ENCODE measurements at places on chromosomes 2 and 18. TPM values are rescaled to one million over a fixed set of nuclear protein-coding genes. Genes with fewer than 3 reads are reported as not detected.

The RAB31 gene
- total RNA-seq = 74.6 TPM

The NT5DC4 gene
- total RNA-seq = not detected

The ATP6V1B1 gene
- 0.66 TPM for total RNA-seq

The PIGN gene
- 21.0 TPM for total RNA-seq

The SLC8A1 gene
- 229 TPM for total RNA-seq

The FAM124B gene
- 0.81 TPM for total RNA-seq

DNA sequence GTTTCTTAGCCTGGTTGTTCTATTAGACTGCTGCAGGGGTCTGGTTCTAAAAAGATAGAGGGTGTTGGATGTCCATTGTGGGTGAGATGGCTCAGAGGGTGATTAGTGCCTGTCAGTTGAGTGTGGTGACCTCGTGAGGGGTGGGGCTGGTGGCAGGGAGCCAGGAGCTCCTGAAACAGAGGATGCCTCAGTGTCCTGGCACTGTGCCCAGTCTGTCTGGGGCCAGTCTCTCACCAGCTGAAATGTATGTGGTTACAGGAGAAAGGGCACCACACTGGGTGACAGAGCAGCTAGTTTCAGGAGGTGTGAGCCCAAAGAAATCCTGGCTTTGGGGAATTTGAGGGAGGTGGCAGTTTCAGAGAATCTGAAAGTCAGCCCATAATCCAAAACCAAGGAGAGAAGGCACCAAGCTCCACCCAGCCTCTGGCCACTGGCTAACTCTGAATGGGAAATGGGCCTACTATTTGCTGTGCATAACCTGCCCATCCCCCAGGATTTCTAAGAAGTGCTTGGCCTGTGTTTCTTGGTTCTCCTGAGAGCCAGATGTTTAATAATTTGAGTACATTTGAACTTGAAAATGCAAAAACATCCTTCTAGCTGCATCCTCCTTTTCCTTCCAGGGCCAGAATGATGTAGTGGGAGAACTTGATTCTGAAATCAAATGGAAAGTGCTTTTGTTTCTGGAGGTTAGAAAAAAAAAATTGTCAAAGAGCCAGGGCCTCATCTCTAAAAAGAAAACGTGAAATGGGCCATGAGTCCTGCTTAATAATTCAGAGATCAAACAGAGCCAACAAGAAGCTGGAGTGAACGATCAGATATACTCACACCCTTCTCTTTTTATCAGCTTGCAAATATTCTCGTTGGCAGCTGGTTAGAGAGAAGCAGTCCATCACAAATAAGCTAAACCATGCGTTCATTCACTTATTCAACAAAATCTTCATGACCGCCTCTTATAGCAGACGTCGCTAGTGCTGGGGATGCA lies 92.3 kb downstream of the B3GNT2 start:
- peak; percentile 76 for DNase-seq

DNA sequence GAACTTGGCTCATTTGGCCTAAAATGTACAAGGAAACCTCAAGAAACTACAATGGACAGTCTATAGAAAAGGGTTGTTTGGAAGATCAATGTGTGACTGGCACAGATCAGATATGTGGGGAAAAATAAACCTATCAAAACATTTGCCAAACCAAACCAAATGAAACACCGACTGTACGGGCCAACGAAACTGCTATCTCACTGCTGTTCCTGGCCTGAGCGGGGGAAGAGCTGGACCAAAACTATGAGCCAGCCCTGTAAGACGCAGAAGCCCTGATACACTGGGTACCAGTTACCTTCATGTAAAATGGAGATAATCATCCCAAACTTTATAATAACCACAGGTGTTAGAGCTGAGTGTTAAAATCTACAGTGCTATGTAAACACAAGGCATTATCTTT lies 11.7 kb downstream of the CDC42EP3 start:
- no peak for DNase-seq

- no peak for DNase-seq
Observed at GRCh38 chr18:51132256-51132935, 65.1 kb downstream of the MEX3C start.

DNA sequence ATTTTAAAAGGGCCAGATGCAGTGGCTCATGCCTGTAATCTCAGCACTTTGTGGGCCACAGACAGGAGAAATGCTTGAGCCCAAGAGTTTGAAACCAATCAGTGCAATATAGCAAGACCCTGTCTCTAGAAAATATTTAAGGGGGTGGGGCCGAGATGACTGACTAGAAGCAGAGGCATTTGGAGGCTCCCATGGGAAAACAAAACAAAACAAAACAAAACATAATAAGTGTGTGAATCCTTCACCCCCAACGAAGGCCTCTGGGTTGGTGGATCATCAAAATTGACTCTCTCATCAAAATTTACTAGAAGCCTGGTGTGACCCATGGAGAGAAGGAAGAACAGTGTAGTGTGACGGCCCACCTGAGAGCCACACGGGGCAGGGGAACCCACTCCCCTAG lies 560.9 kb downstream of the LRP1B start:
- DNase-seq = no peak

DNA sequence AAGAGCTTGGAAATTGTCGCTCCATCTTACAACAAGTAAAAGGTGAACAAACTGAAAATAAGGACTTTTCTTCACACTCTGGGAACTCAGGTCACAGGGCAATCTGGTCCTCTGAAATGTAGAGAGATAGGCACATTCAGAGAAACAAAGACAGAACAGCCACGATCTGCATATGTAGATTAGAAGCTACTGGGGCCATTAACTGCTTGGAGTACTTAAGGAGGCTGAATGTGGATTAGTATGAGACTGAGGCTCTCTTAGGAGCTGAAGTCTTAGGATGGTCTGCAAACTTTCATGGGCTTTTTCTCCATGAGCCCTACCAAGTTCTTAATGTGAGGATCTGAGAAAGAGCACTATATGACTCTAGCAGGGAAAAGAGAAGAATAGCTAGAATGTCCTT lies 265.3 kb upstream of the NXPH2 start:
- no peak for DNase-seq

DNA sequence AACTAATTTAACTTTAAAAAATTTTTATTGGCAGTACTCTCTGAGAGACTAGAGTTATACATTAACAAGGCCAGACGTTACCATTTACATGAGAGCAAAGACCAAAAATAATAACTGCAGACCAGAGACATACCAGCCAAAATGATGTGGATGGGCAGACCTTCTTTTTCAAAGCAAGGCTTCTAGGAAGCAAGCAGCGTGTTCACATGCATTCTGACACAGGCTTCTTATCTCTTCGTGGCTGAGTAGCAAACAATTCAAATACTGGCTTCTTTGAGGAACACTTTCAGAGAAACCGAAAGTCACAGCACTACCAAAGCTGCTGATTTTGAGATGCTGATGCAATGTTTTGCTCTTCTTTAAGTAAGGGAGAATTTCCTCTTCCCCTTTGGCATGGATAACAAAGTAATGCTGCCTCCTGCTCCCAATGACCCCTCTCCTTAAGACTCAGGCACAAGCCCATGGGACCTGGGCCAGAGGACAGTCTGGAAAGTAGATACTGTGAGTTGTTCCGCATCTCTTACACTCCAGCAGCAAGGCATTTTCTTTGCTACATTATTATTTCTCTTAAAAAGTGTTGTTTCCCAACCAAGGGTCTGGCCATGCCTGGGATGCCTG lies 181.9 kb downstream of the MREG start:
- no peak for DNase-seq

DNA sequence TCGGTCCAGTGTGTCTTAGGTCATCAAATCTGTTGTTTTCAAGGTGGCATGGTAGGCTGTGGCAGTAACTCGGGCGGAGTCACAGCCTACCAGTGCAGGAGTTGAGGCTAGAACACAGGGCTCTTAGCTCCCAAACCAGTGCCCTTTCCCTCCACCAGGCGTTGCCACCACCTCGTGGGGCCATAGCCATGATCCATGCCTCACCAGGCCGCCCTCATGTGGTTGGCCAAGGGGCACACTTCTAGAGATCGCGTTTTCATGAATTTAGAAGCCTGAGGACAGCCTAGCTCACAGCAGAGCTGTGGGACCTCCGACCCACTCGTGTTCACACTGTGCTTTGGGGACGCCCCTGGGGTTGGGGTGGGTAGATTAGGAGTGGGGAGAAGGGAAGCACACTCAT lies 10.6 kb downstream of the SEC11C start:
- no peak for DNase-seq

GRCh38 chr18:27996801-27997272 lies 180.1 kb downstream of the CDH2 start:
- no peak for DNase-seq

DNA sequence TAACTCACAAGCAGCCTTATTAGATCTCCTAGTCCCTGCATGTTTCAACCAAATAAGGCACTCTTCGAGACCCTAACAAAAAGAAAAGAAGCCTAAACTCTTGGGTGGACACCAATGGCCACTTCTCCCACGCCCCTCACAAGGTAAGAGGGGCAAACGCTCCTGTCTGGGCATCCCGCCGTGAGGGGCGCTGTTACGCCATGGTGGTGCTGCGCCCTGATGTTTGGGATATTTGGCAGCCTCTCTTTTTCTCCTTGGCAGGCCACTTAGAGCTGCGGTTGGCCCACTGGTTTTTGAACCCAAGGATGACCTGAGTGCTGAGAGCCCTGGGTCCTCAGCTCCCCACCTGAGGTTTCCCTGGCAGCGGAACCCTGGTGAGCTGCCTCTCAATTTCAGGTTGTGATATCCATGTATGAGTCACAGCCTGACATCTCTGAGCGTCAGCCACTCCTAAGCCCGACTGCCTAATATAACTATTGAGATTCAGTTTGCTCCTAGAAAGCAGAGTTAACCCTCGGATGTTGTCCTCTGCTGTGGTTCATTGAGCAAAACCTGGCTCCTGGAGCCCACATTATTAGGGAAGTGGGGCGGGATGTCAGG lies 103.3 kb downstream of the COL6A3 start:
- no peak for DNase-seq

GRCh38 chr18:58501066-58501896 lies 127.6 kb downstream of the ALPK2 start:
- no peak for DNase-seq

DNA sequence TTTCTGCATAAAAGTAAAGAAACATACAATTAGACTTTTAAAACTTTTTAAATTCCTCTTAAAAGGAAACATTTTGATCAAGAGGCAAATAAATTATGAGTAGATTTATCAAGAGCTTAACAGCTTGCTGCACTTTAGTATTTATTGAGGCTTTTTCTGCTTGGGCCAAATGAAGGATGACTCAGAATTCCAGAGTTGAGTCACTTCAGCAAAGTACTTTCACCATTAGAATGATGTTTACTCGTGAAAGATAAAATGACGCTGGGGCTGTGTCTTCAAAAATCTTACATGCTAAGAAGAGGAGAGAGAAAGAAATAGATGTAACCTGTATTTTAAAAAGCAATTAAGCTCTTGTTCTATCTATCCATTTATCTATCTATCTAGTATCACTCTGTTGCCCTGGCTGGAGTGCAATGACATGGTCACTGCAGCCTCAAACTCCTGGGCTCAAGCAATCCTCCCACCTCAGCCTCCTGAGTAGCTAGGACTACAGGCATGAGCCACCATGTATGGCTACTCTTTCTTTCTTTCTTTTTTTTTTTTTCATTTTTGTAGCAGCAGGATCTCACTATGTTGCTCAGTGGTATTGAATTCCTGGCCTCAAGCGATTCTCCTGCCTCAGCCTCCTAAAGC lies 75.3 kb upstream of the RIOK3 start:
- DNase-seq = no peak

- DNase-seq = no peak
Observed at GRCh38 chr2:106292627-106293026, 98.5 kb upstream of the UXS1 start.

DNA sequence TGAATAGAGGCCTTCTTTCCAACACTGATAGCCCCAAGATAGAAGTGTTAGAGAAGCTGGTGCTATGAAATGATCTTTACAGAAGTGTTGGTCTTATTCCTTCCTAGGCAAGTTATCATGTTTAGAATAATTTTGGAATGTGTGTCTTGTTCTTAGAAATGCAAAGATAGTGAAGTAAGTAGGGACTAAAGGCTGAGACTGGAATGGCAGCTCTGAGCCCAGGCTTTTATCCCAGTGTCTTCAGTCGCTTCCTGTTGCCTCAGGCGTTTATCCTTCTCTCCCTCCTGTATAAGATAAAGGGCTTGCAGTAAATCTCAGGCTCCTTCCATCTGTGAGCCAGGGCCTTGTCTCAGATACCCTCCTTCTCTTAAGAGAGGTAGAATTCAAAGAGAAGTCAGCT lies 218.1 kb downstream of the TPGS2 start:
- no peak for DNase-seq

- DNase-seq = no peak
Observed at GRCh38 chr18:41216341-41217003, 738.6 kb upstream of the PIK3C3 start.

DNA sequence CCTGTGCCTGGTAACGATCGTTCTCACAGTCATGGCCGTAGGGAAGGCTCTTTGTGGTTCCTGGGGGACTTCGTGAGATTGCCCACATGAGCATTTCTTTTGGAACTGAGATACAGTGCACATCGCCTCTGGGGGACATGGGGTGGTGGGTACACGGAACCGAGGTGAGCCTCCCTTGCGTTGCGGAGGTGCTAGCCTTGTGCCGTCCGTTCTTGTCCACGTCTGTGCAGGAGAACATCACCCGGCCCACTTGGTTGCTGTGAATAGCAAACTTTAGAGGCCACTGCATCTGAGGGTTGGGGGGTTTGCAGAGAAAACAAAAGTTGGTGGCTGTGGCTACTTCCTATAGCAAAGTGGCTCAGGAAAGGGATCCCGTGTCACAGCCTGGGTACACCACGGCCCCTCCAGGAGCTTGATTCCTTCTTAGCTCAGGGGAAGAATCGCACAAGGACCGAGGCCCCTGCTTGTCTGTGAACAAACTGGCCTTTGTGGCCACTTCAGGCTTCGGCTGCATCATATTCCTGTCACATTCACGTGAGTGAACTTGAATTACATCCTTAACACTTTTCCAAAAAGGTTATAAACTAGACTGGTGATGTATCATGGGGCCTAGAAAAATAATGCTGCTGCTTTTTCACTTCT lies 72.6 kb downstream of the LRRFIP1 start:
- DNase-seq = no peak

- DNase-seq = no peak
Observed at GRCh38 chr2:119491776-119492525, 32.3 kb downstream of the SCTR start.

- DNase-seq = no peak
Observed at GRCh38 chr2:38098421-38099098, 22.6 kb upstream of the CYP1B1 start.

All from sigmoid colon (tissue), 7 donors.